Amygdala (tissue), 56 donors: ENCODE measurements at places on chromosomes 4 and X.

GRCh38 chr4:184420881-184421416 is 53.4 kb downstream of the IRF2 start:
- no peak for DNase-seq

- no peak for DNase-seq
Measured at GRCh38 chr4:18608908-18609533, 587.5 kb upstream of the LCORL start.

DNA sequence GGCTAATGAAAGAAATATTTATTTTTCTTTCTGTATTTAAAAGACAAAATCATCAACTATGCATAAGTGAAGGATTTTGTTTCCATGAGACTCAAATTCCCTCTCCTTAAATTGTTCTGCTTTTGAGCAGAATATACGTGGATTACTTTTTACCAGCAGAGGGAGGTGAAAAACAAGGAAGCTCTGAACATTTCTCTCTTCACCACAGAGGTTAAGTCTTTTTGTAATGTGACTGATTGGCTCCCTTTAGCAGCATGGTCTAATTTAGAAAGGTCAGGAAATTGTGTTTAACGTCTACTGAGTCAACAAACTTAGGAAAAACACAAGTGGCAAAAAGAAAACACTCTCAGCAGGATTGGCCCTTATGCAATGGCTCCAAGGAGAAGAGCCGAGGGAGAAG is 55.1 kb upstream of the F9 start:
- no peak for DNase-seq

GRCh38 chr4:15244354-15244753 is 183.5 kb upstream of the C1QTNF7 start:
- no peak for DNase-seq

DNA sequence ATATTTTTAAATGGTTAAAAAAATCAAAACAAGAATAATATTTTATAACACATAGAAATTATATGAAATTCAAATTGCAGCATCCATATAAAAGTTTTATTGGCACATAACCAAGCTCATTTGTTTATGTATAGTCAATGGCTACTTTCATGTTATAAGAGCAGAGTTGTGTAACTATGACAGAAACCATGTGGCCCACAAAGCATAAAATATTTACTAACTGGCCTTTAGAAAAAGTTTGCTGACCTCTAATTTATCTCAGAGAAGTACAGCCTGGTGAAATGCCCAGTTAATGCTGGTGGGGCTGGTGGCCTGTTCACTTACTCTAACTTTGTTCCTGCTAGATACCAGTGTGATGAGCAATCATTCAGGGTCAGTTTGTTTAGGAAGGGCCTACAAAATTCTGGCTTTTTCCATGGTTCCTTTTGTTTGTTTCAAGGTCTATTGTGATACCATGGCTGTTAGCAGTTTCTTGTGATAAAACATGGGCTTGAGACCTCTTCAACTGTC is 104.6 kb downstream of the PPP1R2C start:
- DNase-seq = no peak

DNA sequence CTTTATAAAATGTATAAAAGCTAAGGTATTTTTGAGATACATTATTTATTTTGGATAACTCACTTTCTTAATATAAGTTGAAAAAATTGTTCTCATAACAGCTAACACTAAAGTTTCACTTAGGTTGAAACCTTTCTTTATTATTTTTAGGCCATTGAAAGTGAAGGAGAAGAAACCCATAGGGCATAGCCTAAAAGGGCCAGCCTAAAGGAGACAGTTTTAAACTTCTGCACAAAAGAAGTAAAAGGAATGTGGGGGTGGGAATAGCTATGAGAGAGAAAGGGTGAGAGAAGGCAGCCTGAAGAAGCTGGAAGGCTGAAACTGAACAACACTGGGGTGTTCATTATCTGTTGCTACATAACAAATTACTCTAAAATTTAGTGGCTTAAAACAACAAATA is 57.6 kb upstream of the RAPGEF2 start:
- no peak for DNase-seq

GRCh38 chrX:84248226-84248625 is 60.2 kb upstream of the RPS6KA6 start:
- no peak for DNase-seq

DNA sequence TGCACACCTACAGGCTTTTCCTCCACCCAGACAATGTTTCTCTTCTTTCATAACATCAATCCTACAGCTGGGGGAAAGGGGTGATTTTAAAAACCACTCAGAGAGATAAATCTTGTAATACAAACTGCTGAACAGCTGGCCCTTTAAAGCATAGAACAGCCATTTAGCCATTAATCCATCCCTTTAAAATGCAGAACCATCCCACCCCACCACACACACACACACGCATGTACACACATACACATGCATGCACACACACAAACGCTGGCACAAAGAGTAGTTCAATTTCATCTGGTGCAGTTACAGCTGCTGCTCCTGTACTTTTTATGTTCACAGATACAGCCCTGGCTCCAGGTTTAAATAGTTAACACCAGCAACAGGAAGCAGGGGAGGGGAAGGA is 426.1 kb downstream of the MID1IP1 start:
- DNase-seq = no peak

DNA sequence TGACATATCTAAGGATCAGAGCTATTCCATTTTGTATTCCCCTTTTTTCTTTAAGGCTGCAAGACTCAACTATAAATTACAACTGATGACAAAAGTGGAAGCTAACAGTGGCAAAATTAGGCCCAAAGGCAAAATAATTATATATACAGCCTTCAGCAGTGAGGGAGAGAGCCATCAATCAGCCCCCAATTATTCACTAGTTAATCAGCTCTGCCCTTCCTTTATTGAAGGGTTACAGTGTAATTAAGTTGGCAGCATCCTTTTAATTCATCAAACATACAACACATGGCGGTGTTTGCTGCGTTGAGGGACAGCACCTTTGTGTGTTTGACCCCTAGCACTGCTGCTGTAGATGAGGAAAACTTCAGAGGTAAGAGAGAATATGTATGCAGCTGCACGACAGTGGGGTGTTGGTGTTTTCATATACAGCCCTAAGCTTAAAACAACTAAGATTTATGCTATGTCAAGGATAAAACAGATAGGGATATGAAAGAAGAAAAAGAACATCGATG is 973.9 kb upstream of the POU3F4 start:
- no peak for DNase-seq

DNA sequence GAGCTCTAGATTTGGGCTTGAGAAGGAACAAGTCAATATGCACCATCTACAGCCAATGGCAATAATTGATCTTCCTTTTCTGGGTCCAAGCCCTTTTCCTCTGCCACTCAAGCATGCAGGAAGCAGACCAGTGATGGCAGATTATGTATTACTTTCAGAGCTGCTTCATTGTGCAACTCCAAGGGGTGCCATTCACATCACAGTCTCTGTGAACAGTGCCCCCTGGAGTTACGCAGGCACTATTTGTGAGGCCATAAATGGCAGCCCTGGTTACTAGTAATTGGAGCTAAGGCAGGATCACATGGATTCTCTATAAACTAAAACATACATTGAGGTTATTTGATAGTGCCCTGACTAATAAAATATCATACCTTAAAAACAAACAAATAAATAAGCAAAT is 313.4 kb upstream of the SLC7A11 start:
- no peak for DNase-seq

DNA sequence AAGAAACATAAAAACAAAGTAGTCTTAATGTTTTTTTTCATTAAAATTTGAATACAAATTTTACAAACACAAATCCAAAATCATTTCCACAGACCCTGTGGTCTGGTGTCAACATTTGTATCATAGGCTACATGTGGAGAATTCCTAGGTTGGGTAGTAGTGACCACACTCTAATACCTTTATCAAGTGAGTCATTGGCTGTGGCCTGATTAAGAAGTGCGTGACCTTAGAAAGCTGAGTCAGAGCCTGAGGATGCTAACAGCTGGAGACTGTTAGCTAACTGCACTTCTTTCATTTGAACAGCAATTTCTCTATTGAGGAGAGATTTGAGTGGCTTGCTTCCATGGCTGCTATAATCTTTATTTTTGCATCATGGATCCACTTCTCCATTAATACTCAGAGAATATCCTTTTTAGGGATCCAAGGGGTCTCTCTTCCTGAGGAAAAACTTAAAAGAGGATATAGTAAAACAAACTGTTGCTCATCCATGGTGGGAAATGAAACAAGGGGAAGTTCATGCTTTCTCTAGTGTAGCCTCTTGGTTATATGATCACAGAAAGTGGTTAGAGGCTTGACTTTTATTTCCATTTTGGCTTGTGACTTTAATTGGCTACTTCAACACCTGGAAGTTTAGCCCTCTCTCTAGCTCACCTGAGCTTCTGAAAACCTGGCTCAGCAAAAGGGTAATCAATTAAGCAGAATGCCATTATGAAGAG is 335.8 kb downstream of the PABPC4L start:
- DNase-seq = no peak

DNA sequence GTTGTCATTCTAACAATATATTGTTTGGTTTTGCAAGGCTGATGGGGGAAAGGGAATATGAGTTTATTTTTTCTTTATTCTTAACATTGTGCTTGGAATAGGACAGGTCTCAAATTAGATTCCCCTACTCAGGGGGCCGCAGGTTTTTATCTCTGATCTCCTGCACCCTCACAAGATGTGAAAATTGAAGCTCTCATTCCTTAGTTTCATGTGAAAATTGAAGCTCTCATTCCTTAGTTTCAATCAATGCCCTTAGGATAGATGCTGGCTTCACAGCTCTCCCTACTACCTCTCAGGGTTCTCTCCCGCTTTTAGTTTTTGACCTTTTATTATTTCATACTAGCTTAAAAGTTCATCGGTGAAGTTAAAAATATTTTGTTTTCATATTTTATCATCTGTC is 12.0 kb downstream of the NEIL3 start:
- DNase-seq = no peak

- no peak for DNase-seq
Measured at GRCh38 chr4:116122124-116122523, 963.3 kb downstream of the TRAM1L1 start.

DNA sequence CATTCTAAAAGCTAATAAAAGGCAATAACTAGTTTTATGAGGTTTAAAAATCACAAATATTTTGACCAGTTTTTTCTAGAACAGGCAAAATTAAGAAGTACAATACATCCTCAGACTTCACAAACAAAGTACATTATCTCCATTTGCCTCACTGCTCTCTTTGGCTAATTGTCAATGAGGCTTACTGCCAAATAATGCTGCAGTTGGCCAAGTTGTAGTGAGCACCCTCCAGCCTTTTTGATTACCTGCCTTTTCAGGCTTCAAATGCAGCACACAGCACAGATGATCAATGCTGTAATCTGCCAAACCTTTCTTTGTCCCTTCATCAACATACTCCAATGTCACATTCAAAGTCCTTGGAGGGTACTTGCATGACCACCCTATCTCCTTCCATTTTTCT is 605.2 kb downstream of the KLHL13 start:
- DNase-seq = no peak

- no peak for DNase-seq
Measured at GRCh38 chrX:51257490-51257889, 75.1 kb upstream of the NUDT10 start.
